ENCODE measurements at places on chromosomes 16 and 17.

- DNase-seq: no peak
Observed at GRCh38 chr17:11264183-11264871, 23.3 kb downstream of the SHISA6 start.

GRCh38 chr17:36992701-36993100, 43.9 kb downstream of the AATF start:
- DNase-seq: no peak

GRCh38 chr16:28537964-28538732, 626 bp downstream of the NUPR1 start:
- DNase-seq: no peak

GRCh38 chr17:35747540-35748017, 5.5 kb downstream of the GAS2L2 start:
- DNase-seq: peak; percentile 73

DNA sequence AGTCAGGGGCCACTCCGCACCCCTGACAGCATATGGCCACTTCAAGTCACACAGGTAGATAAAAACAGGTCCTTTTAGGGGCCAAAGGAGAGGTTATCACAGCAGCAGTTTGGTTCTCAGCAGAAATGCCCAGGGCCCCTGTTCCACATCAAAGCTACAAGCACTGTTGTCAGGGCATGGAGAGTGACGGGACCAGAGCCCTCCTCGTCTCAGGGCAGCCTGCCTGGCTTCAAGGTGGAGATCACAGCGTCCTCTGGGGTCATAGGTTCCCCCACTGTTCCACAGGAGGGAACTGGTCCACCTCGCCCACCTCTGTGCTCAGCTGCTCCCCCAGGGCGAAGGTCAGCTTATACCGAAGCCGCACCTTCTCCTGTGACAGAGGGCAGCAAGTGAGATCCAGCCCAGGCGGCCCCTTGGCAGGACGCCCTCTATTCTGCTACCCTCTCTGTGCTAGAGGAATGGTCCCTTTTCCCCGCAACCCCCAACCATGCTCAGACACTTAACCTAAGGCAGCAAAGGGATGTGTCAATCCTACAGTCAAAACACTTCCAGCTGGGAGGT, 23.3 kb downstream of the GGA3 start:
- DNase-seq: no peak

GRCh38 chr17:67217446-67217845, 27.6 kb downstream of the HELZ start:
- no peak for DNase-seq

GRCh38 chr17:65529761-65530522, 31.5 kb downstream of the AXIN2 start:
- DNase-seq: no peak
